ENCODE measurements at places on chromosomes 5 and 9.

GRCh38 chr5:77031891-77032290 is 1.7 kb downstream of the AGGF1 start:
- no peak for DNase-seq

- no peak for DNase-seq
Measured at GRCh38 chr9:116355153-116355921, 201.7 kb downstream of the PAPPA start.

GRCh38 chr9:76545191-76545590 is 86.2 kb downstream of the GCNT1 start:
- no peak for DNase-seq

- DNase-seq, result no peak
Measured at GRCh38 chr5:155926031-155926430, 400.9 kb upstream of the SGCD start.

GRCh38 chr9:82651474-82651873 is 411.5 kb downstream of the RASEF start:
- no peak for DNase-seq

- DNase-seq, result no peak
Measured at GRCh38 chr5:9490494-9491097, 55.3 kb downstream of the SEMA5A start.

DNA sequence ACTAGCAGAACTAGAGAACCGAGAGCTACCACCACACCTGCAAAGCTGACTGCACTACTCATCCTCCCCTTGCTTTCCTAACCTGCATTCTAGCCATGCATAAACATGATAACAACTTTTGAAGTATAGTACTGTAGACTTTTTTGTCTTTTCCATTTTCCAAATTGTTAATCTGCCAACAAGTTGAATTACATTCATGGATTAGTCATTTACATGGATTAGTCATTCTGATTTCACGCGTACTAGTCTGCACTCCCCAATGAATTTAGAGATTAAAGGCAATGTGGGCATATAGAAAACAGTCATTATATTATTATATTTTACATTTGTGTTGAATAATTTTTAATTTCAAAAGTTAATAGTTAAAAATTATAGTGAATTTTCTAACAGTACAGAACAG is 81.4 kb downstream of the EDIL3 start:
- DNase-seq, result no peak

DNA sequence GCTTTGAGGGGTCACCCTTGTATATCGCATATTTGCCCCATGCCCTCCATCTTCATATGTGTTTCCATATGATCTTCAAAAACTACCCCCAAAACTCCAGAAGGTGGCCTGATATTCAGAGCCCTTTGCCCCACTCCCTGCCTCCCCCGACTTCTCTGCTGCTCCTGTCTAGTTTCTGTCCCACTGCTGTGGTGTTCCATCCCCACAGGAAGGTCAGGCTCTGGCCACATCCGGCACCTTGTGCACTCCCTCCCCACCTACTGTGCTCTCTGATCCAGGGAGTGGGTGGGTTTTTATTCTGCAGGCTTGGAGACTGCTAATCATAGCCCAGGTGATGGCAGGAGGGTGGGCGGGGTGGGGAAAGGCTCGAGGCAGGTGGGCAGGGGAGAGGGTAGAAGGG is 52.4 kb downstream of the TMOD1 start:
- no peak for DNase-seq

GRCh38 chr5:9947944-9948343 is 301.7 kb downstream of the ATPSCKMT start:
- DNase-seq, result no peak

DNA sequence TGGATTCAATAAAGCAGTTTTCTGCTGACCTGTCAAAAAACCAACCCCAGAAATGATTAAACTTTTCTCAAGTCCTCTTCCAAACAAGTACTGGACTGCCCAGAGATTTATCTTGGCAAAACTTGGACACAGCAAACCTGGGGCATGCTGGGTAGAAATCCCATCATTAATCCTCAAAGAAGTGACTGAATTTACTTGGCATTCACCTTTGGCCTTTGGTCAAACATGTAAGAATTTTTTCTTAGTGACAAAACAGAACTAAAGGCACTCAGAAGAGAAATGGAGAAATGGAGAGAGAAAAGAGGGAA is 248.6 kb upstream of the NREP start:
- DNase-seq, result no peak

DNA sequence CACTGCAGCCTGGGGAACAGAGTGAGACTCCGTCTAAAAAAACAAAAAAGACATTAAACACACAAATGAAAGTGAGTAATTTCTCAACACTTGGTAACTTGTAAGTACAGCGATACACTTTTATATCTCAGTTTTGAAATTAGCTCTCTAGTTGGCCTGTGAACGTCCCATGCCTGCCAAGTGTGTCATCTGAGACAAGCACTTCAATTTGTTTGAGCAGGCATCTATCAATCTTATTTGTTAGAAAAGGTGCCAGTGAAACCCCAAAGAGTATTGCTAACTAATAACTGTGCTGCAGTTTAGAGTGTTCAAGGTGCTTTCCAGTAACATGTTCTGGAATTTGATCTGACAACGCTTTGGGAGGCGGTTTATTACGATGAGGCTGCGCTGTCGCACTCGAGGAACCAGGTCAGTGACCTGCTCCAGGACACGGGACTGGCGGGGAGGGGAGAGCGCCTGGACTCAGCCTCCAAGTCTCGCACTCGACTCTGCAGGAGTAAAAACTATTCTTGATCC is 1.1 kb upstream of the SPIN1 start:
- no peak for DNase-seq

DNA sequence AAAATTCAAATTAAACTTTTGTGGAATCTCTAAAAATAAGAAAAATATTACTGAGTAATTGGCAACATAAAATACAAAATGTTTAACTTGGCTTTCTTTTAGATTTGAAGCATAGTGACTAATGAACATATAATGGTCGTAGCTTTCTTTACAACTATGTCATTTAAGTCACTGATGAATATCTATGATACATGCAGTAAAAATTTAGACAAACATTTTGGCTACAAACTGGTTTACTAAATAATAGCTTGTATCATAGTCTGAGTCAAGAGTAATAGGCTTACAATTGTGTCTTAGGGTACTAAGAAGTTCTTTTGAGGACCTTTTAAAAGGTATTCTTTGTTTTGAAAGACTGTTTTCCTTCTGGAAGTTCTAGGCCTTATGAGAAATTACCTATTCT is 2.0 kb upstream of the APC start:
- DNase-seq, result no peak

- DNase-seq, result no peak
Measured at GRCh38 chr5:3993856-3994473, 398.3 kb downstream of the IRX1 start.

- DNase-seq, result no peak
Measured at GRCh38 chr5:7886849-7887475, 18.0 kb downstream of the MTRR start.

Data from cortex of kidney (tissue), 1 donor.